ENCODE measurements at places on chromosomes 7 and 10. TPM values are rescaled to one million over a fixed set of nuclear protein-coding genes. Genes with fewer than 3 reads are reported as not detected.

WDFY4 gene
- total RNA-seq, result 3.5 TPM

MYOF gene
- total RNA-seq, result 79.4 TPM

MMP21 gene
- total RNA-seq, result 0.67 TPM

PEX1 gene
- 33.1 TPM for total RNA-seq

NACAD gene
- total RNA-seq, result 2.3 TPM

INHBA gene
- total RNA-seq, result 1.4 TPM

CUBN gene
- 19.6 TPM for total RNA-seq

TUBAL3 gene
- total RNA-seq, result 1.1 TPM

DKK1 gene
- total RNA-seq, result not detected

GDF2 gene
- total RNA-seq, result not detected

DYDC2 gene
- not detected for total RNA-seq

SOSTDC1 gene
- total RNA-seq, result 1.1 TPM

DNA sequence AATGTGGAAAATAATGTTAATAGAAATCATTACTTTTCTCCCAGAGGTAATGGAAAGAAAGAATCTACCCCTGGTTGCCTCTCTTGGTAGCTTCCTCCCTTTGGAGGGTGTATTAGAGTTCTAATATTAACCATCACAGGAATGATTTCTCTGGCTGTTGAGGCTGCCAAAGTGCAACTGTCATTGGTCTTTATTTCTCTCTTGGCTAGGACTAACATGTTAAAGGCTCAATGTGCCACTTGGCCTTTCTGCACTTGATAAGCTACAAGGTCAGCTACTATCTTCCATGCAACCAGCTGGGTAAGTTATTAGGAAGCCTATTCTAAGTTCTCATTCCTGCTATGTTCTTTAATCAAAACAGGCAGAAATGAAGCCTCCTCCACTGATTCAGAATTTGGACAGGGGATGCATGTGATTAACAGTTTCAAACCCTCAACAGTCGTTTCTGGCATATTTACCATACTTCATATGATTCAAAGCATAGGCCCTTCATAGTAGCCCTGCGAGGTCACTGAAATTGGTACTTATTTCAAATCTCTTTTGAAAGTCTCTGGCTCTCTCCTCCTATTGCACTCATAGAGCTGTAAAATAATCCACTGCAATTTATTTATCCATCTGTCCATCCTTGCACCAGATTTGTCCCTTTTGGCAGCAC, 645.0 kb downstream of the SORCS1 start:
- peaks cover 14% of the 10 kb centered on the region for H3K4me1 ChIP-seq
- H3K36me3 ChIP-seq, result no peaks in the 10 kb centered on the region
- H3K27me3 ChIP-seq, result no peaks in the 10 kb centered on the region
- no peak for DNase-seq
- H3K27ac ChIP-seq, result no peak overlapping the region
- H3K4me3 ChIP-seq, result no peak overlapping the region

- no peak for DNase-seq
- peak overlapping the region; percentile 39 for H3K27ac ChIP-seq
- H3K4me3 ChIP-seq, result peak overlapping the region; percentile 57
- H3K4me1 ChIP-seq, result peaks cover 31% of the 10 kb centered on the region
These were observed 588 bp downstream of the GET4 start for GRCh38 chr7:876972-877311.

- H3K4me3 ChIP-seq, result no peak overlapping the region
- peaks cover 36% of the 10 kb centered on the region for H3K4me1 ChIP-seq
- no peak overlapping the region for H3K27ac ChIP-seq
- H3K36me3 ChIP-seq, result no peaks in the 10 kb centered on the region
These were observed 19.4 kb upstream of the GATA3 start for GRCh38 chr10:8035006-8035640.

GRCh38 chr7:130925136-130925794, 191.3 kb upstream of the KLF14 start:
- DNase-seq, result peak; percentile 72
- no peaks in the 10 kb centered on the region for H3K36me3 ChIP-seq
- peaks cover 85% of the 10 kb centered on the region for H3K4me1 ChIP-seq
- H3K27me3 ChIP-seq, result no peaks in the 10 kb centered on the region
- H3K27ac ChIP-seq, result peak overlapping the region; percentile 95

DNA sequence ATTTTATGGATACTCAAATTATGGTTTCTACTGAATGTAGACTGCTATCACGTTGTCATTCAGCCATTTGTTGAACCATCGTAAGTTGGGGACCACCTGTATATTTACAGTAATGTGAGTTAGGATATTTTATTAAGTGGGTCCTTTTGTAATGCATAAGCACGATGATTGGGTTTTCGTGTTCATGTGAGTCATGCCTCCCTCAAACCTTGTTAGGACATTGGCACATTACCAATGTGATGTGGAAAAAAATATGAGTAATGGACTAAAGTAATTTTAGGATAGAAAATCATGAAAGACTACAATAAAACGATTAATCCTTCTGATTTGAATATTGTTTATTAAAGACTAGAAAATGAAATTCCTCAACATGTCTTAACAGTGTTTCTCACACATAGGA, 8.7 kb downstream of the SMC3 start:
- DNase-seq, result no peak
- H3K4me1 ChIP-seq, result peaks cover 5% of the 10 kb centered on the region
- H3K4me3 ChIP-seq, result no peak overlapping the region
- H3K36me3 ChIP-seq, result peaks cover 20% of the 10 kb centered on the region
- H3K27ac ChIP-seq, result no peak overlapping the region

DNA sequence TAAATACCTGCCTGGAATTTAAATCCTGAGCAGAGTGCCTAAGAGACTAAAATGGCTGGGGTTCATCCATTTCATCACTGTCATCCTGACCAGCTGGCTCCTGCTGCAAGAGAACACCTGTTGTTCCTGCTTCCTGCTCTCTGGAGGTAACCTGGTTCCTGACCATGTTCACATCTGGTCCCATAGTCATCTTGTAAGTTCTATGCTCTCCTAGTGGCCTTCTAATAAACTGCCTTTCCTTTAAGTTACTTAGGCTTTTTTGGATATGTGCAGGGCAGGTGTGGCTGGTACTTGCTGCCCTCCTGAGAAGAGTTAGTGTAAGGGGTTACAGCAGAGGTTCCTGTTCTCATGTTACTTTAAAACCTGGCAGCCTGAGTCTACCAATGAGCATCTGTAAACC, 80.0 kb downstream of the NRCAM start:
- no peaks in the 10 kb centered on the region for H3K27me3 ChIP-seq
- DNase-seq, result no peak
- no peaks in the 10 kb centered on the region for H3K36me3 ChIP-seq
- H3K27ac ChIP-seq, result no peak overlapping the region
- H3K4me3 ChIP-seq, result no peak overlapping the region

DNA sequence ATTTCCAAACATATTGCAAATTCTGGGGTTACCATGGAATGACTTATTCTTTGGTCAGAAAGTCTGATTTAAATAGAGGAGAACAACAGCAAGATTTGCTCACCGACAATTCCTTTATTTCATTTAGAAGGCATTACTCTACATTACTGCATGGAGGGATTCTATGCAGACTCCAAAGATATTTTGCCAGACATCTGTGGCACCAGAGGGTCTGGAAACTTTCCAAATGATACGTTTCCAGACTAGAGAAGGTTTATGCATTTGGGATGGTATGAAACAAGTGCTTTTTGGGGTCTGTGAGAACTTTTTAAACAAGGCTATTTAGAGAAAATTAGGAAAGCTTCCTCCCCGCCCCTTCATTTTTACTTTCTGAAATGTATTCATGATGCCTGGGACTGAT, 125.3 kb downstream of the SAMD9 start:
- H3K27ac ChIP-seq, result no peak overlapping the region
- no peaks in the 10 kb centered on the region for H3K4me1 ChIP-seq
- no peak for DNase-seq
- no peak overlapping the region for H3K4me3 ChIP-seq
- no peaks in the 10 kb centered on the region for H3K27me3 ChIP-seq
- no peaks in the 10 kb centered on the region for H3K36me3 ChIP-seq

- H3K27me3 ChIP-seq, result no peaks in the 10 kb centered on the region
- no peaks in the 10 kb centered on the region for H3K4me1 ChIP-seq
- no peak overlapping the region for H3K4me3 ChIP-seq
- no peaks in the 10 kb centered on the region for H3K36me3 ChIP-seq
- no peak overlapping the region for H3K27ac ChIP-seq
These were observed 84.1 kb downstream of the POM121L12 start for GRCh38 chr7:53119514-53119941.

- no peak overlapping the region for H3K4me3 ChIP-seq
- no peak overlapping the region for H3K27ac ChIP-seq
- no peak for DNase-seq
- H3K27me3 ChIP-seq, result no peaks in the 10 kb centered on the region
- no peaks in the 10 kb centered on the region for H3K36me3 ChIP-seq
These were observed 84.7 kb upstream of the GNA12 start for GRCh38 chr7:2928613-2929311.

- H3K36me3 ChIP-seq, result no peaks in the 10 kb centered on the region
- DNase-seq, result peak; percentile 7
- H3K4me3 ChIP-seq, result peak overlapping the region; percentile 1
- H3K27ac ChIP-seq, result peak overlapping the region; percentile 97
- H3K4me1 ChIP-seq, result no peaks in the 10 kb centered on the region
These were observed 831 bp downstream of the CCDC7 start for GRCh38 chr10:32446536-32447406.

GRCh38 chr10:135601-136464, 578 bp downstream of the ZMYND11 start:
- peak; percentile 80 for DNase-seq
- H3K4me3 ChIP-seq, result peak overlapping the region; percentile 82
- peaks cover 47% of the 10 kb centered on the region for H3K4me1 ChIP-seq

DNA sequence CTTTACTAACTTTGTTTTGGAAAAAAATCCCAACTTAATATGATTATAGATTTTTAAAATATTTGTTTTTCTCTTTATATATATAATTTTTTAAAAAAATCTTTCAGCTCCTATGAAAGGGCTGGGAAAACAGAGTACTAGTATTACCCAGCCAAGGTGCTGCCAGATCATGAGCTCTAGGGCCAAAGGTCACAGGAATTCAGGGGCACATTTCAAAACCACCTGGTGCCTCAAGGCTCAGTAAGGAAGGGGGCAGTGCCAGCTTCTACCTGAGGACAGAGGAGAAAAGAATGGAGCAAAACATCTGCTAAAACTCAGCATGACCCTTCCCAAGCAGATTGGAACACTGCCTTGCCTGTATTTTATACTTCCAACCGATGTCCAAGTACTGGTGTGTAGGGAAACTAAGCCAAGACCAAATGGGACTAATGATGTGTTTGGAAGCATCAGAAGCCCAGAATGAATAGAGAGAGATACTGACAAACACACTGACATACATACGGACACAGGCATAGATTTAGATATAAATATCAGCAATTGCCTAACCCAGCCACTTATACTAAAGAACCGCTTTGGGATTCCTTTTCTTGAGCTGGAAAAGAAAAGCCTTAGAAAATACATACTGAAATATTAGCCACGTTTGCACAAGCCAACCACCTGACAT, 667.3 kb downstream of the PARD3 start:
- H3K27me3 ChIP-seq, result no peaks in the 10 kb centered on the region
- no peak for DNase-seq
- no peak overlapping the region for H3K27ac ChIP-seq
- H3K4me3 ChIP-seq, result no peak overlapping the region
- H3K36me3 ChIP-seq, result no peaks in the 10 kb centered on the region
- no peaks in the 10 kb centered on the region for H3K4me1 ChIP-seq

DNA sequence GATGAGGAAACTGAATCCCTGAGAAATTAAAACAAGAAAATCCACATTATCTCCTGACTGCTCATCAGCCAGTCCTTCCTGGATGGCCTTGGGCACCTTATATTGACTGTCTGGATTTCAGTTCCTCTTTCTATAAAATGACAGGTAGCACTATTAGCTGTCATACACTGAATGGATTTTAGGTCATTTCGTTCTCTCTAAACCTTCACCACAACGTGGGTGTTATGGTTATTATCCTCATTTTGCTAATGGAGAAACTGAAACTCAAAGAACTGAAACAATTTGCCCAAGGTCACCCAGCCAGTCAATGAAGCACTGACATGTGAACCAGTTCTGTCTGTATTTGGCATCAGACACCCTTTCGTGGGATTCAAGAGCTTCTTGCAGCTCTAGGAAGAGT, 193.8 kb downstream of the CYP26A1 start:
- no peaks in the 10 kb centered on the region for H3K4me1 ChIP-seq
- H3K27me3 ChIP-seq, result no peaks in the 10 kb centered on the region
- H3K4me3 ChIP-seq, result no peak overlapping the region
- H3K36me3 ChIP-seq, result no peaks in the 10 kb centered on the region
- no peak for DNase-seq
- H3K27ac ChIP-seq, result no peak overlapping the region

DNA sequence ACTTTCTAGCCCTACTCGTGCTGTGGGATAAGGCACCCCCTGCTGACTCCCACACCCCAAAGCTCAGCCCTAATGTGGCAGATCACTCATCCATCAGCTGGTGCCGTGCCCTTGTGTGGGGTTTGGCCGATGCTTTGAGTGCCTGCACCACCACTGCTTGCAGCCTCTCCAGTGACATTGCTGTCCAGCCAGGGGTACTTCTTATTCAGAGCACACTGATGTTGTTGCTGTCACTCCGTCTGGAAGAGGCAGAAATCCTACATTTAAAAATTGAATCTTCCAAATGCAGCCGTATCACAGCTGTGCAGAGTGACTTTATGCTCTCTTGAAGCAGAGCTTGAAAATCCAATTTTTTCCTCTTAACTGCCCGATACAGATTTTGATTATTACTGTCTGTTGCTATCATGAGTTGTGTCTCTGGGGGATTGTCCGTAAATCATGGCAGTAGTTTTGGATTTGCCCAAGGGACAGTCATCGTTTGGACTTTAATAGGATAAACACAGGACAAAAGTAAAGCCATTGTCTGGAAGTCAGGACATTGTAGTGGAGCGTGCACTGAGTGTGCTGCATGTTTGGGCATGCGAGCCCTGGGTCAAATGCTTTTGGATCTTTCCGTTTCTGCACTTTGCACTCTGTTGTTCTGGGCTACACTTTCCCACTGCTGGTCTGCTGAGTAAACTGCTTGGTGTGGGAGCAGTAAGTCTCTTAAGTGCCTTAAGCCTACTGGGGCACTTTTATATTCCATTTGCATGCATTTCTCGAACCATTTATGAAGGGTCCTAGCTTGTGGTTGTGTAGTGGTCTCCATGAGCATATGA, 128.2 kb downstream of the DOCK1 start:
- H3K4me3 ChIP-seq, result no peak overlapping the region
- H3K36me3 ChIP-seq, result peaks cover 26% of the 10 kb centered on the region
- H3K27ac ChIP-seq, result no peak overlapping the region
- DNase-seq, result no peak

- H3K27me3 ChIP-seq, result no peaks in the 10 kb centered on the region
- DNase-seq, result no peak
- H3K27ac ChIP-seq, result no peak overlapping the region
- no peaks in the 10 kb centered on the region for H3K36me3 ChIP-seq
- H3K4me3 ChIP-seq, result no peak overlapping the region
- peaks cover 18% of the 10 kb centered on the region for H3K4me1 ChIP-seq
These were observed 96.5 kb downstream of the CAMK1D start for GRCh38 chr10:12445701-12446334.

DNA sequence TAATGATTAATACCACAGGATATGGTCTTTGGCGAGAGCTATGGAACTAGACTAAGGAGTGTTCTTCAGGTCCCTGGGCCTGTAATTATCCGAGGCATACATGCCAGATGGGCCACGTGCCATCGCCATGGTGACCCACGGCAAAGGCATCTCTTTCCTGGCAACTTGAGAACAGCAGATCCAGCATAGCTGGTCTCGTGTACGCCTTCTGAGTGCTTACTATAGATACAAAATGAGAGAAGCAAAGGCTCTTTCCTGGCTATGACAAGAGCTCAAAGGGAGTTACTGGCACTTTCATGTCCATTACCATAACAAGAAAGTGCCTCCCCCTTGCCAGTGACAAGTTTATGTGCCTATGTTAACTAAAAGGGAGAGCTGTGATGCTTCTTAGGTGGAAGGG, 26.0 kb upstream of the GLI3 start:
- H3K4me3 ChIP-seq, result no peak overlapping the region
- H3K36me3 ChIP-seq, result no peaks in the 10 kb centered on the region
- H3K27ac ChIP-seq, result no peak overlapping the region
- no peak for DNase-seq
- H3K27me3 ChIP-seq, result no peaks in the 10 kb centered on the region
- no peaks in the 10 kb centered on the region for H3K4me1 ChIP-seq

All from thyroid gland (tissue), 4 donors.